ENCODE measurements at places on chromosomes 13 and 19.

GRCh38 chr13:71355010-71355409 lies 512.0 kb downstream of the DACH1 start:
- DNase-seq: no peak

- no peak for DNase-seq
Measured at GRCh38 chr13:76790980-76791819, 95.0 kb downstream of the KCTD12 start.

- DNase-seq: no peak
Measured at GRCh38 chr13:25753976-25754375, 297.8 kb downstream of the SHISA2 start.

DNA sequence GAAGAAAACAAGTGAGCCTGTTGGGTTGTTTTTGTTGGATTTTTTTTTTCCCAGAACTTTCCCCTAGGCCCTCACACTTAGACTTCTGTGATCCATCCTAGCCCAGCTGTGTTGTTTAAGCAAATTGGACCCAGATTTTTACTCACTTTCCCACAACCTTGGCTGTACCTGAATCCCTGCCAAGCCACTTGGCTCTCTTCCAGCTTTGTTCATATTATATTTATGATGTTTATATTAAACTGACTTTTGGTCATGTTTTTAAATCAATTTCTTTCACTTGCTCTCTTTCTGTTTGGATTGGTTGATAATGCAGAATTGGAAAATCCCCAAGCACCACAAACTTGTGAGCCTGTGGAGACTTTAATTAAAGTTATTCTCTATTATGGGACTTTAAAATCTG lies 16.6 kb downstream of the OLFM4 start:
- DNase-seq: no peak

DNA sequence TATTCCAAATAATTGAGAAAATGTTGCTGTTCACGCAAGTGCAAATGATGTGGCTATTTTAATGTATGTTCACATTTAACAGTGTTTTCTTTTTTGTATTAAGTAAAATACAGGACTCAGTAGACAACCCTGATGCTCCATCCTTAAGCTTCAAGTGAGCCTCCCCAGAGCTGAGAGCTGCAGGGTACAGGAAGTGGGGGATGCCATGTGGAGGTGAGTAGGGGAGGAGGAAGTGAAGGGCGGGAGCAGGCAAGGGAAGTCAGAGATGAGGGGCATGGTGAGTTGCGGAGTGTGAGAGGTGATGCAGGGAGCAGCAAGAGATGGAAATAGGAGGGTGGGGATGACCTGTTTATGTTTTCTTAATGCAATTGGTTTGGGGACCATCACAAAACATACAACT lies 711.0 kb downstream of the UQCRFS1 start:
- DNase-seq: no peak

- no peak for DNase-seq
Measured at GRCh38 chr19:4580021-4580901, 20.8 kb upstream of the SEMA6B start.

Measured in stimulated activated CD8-positive, alpha-beta memory T cell treated with anti-CD3 and anti-CD28 coated beads, Interleukin-7, amount 100 ng/mL, for 1 hour (primary cell).